AG09319 (cell line): ENCODE measurements at places on chromosomes 2 and 18.

GRCh38 chr2:218368621-218369153 lies 12.0 kb downstream of the CATIP start:
- DNase-seq: no peak

GRCh38 chr2:207088839-207089238 lies 76.9 kb downstream of the KLF7 start:
- DNase-seq: no peak

GRCh38 chr2:147872967-147873366 lies 28.1 kb downstream of the ACVR2A start:
- DNase-seq: no peak

DNA sequence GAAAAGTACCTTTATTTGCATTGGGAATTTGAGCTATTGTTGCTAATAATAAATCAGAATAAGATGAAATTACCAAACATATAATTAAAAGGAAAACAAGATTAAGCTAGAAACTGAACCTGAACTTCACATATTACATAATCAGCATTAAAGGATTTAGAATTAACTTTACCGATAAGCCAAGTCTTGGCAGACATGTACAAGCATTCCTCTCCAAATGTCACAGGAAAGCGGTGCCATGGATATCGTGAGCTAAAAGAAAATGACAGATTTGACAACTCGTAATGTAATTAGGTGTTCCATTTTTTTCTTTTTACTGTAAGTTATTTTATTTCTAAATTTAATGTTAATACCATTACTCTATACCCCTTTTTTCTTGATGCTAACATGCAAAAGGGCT lies 55.1 kb upstream of the CD302 start:
- no peak for DNase-seq

DNA sequence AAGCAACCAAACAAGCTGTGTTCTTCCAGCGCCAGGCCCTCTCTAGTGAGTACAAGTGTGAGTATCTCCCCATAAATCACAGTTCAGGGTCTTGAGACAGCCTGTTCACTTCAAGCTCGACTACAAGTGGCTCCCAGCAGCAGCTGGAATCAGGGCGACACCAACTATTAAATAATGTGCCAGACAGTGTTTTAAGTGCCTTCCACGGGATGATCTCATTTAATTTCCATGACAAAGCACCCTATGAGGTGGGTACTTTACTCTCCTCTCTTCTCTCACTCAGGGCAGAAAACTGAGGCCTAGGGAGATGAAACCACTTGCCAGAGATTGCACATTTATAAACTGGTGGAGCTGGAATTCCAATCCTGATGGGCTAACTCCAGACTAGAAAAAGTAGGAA lies 2.6 kb upstream of the FAM136A start:
- DNase-seq: no peak

- DNase-seq: no peak
Measured at GRCh38 chr2:60796573-60797509, 40.8 kb downstream of the PAPOLG start.

DNA sequence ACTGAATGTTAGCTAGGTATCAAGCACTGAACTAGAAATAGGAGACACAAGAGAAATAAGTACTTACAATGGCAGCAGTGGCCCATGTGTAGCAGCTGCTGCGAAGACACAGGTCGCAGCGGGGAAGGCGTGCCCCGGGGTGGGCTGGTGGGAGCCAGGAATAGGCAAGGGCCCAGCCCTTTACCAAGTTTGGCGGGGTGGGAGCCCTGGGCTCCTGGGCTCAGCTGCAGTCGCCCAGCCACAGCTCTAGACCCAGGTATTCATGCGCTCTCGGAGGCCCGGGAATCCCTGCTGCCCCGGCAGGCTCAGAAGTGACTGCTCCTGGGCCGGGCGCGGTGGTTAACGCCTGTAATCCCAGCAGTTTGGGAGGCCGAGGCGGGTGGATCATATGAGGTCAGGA lies 1287.3 kb downstream of the CNTNAP5 start:
- no peak for DNase-seq

DNA sequence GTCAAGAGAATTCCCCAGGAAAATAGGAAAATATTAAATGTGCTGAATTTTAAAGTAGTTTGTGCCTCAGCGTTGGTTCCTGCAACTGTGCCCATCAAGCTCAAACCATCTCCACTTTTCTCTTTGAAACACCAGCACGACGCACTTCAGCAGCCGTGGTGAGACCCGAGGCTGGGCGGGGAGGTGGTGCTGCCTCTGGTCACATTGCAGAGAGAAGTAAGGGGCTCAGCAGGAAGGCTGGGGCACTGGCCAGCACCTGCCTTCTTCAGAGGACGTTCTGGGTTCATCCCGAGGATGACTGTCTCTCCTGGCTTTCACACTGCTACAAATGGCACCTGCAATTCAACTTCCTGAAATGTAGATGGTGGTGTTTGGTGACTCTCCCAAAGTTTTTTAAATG lies 323.7 kb upstream of the SALL3 start:
- DNase-seq: no peak

GRCh38 chr2:201984800-201985525 lies 48.7 kb upstream of the FZD7 start:
- no peak for DNase-seq

DNA sequence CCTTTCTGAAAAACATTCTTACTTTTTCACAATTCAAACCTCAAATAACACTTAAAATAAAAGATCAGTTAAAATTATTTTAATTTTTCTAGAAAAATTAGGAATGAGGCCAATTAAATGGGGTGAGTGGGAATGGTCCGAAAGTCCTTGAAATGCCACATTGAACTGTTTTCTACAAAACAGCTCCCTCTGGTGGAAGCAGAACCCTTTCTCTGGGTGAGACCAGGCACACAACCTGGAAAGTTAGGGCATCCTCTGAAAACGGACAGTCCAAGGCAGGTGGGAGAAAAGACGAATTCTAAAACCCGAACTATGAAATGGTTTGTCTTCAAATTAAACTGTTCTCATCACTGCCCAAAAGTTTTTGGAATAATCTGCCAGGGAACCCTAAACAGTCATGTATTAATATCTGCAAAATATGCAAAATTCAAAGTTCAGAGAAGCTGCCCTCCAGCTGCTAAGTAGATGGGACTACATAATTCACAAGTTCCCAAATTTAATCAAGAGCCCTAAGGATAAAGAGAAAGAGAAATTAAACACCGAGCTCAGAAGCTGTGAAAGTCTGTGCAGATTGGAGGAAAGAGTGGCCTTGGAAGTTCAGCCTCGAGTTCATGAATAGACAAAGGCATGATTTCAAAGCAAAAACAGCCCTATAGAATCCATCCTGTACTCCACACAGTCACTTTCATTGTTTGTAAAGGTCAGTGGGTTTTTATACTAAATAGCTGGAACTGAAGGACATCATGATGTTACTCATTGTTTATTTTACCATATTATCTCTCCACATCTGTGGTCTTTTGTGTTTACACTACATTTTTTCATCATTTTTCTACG lies 108.3 kb downstream of the PIEZO2 start:
- peak; percentile 7 for DNase-seq

DNA sequence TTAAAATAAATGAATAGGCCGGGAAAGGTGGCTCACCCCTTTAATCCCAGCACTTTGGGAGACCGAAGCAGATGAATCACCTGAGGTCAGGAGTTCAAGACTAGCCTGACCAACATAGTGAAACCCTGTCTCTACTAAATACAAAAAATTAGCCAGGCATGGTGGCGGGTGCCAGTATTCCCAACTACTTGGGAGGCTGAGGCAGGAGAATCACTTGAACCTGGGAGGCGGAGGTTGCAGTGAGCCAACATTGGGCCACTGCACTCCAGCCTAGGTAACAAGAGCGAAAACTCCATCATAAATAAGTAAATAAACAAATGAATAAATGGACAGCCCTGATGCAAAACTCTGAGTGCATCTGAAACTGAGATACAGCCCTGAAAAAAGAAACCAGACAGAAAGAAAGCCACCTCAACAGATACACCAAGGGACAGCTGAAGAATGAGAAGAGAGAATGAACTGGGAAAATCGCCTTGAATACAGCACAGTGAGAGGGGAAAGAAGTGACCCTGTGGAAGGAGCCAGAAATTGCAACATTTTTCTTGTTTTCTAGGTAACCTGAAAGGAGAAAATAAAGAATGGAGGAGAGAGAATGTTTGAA lies 64.4 kb downstream of the TRABD2A start:
- DNase-seq: no peak

DNA sequence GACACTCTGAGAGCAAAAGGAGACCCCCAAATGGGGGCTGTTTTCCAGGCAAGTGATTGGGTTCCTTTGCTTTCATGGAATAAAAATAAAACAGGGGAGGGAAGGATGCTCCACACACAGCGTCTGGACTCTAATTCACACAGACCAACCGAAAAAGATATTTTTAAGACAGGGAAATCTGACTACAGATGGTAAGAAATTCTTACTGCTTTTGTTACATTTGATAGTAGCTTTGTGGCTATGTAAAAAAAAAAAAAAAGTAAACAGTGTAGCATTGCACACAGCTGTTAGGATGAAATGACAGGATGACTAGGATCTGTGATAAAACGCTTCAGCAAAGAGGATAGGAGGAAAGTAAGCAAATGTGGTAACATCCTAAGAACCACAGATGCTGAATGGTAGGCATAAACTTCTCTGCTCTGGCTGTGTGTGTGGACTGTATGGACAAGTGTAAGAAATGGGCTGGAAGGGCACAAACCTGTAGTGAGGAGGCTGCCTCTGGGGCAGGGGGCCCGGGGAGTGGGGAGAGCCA lies 207.6 kb downstream of the ANAPC1 start:
- no peak for DNase-seq

DNA sequence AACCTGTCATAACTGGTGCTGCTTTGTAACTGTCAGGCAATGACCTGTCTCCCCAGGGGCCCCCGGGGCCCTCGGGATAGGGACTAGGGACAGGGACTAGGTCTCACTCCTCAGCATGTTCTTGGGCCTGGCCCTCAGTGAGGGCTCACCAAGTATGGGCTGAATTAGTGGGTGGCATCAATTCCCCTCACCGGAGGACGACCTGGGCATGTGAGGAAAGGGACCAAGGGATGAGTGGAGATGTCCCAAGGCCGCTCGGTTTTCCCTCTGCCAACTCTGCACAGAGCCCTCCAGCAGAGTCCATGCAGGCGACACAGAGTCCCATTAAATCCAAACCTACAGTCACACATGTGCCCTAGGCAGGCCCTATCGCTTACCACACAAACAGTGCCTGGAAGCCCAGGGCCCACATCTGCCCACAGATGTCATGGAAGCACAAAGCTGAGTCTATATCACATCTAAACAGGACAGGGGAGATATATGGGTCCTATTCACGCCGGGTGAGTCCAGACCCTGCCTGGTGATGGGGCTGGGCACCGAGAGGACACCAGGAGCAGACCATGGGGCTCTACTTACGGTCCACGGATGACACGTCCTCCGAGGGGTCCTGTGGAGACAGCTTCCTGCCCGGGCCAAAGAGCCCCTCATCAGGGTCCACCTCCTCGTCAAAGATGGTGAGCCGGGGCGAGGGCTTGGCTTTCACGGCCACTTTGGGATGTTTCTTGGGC lies 26.6 kb downstream of the HS1BP3 start:
- no peak for DNase-seq

- DNase-seq: no peak
Measured at GRCh38 chr2:151043484-151043883, 218.2 kb downstream of the RBM43 start.

DNA sequence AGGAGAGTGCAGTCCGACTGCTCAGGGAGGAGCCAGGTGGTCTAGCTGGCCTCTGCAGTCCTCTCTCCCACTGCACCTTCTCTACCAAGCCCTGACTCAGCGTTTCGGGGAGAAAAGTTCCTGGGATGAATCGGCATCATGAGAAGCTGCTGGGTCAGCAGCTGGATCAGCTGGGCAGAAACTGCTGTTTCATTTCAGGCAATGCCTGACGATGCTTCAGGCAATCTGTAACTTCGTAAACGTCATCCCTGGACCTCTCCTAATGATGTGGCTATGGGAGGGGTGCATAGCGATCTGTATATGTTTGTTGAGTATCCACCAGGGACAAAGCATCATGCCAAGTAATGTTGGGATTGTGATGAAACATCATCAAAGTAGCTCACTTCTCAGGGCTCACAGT lies 20.7 kb downstream of the LIPG start:
- DNase-seq: no peak
